AG10803 (cell line): ENCODE measurements at places on chromosomes 5 and 9.

DNA sequence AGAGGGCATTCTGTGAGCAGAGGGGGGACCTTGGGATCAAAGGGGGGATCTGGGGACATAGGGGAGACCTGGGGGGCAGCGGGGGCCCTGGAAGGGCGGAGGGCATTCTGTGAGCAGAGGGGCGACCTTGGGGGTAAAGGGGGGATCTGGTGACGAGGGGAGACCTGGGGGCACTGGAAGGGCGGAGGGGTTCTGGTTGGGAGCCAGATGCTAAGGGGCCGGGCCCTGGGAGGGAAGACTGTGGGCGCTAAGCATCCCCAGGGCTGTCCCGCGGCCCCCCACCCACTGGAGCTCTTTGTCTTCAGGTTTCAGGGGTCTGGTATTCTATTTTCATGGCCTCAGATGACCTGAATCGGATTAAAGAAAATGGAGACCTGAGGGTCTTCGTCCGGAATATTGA is 748 bp downstream of the LCN9 start:
- DNase-seq, result no peak

DNA sequence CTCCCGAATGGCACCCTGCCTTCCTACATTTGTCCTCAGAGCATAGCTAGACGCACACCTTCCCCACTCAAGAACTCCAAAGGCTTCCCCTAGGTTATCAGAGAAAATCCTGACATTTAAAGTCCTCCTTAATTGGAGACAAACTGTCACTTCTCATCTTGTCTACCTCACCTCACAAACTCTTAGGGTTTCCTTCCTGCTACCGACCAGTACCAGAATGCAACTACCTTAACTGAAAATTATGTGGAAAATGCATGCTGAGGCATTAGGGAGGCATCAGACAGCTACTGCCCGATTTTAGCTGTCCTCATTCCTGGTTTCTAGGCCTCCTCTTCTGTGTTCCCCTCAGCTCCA is 17.9 kb upstream of the TNIP1 start:
- DNase-seq, result no peak

GRCh38 chr5:96008487-96008886 is 46.8 kb upstream of the ELL2 start:
- DNase-seq, result no peak

DNA sequence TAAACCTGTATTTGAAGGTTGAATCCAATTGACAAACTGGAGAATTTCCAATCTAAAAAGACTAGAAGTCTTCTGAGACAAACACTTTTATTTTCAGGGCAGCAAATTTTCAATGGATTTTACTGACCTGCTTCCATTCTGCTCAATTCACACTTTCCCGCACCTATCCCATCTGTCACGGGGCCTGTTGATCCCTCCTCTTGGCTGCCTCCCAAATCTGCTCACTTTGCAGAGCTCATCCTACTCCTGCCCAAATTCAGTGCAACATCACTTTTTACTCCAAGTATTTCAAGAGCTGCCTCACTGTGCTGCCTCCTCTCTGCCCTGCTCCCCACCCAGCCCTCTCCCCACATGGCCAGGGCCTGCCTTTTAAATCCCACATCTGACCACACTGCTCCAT is 35.1 kb downstream of the GOLM1 start:
- DNase-seq, result no peak

DNA sequence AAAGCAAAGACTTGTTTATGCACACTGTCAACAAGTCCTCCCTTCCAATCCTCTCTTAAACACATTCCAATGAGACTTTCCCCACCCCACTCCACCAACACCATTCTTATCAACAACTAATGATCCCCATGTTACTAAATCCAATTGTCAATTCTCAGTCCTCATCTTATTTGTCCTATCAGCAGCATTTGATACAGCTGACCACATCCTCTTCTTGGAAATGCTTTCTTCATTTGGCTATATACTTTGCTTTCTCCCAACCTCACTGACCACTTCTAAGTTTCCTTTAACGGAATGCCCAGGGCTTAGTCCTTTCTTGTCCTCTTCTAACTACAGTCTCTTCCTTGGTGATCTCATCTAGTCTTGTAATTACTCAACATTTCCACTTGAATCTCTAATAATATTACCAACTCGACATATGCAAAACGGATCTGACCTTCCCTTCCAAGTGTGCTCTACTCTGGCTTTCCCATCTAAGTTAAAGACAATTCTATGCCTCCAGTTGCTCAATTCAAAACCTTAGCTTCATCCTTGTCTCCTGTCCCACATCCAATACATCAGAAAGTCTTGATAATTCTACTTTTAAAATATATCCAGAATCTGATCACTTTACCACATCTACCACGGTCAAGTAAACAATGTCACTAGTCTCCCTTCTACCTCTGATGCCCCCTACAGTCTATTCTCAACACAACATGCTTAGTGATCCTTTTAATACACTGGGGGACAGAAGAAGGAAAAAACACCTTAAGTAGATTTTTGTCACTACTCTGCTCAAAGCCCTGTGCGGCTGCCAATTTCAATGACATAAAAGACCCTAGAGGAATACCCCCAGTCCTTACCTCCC is 25.5 kb downstream of the AGTPBP1 start:
- DNase-seq, result no peak

- DNase-seq, result no peak
These were observed 58.0 kb upstream of the PTPN3 start for GRCh38 chr9:109556061-109556460.

- peak; percentile 17 for DNase-seq
These were observed 9.6 kb downstream of the SEC61B start for GRCh38 chr9:99231711-99232110.

GRCh38 chr9:114627553-114627952 is 16.5 kb downstream of the TMEM268 start:
- DNase-seq, result no peak

DNA sequence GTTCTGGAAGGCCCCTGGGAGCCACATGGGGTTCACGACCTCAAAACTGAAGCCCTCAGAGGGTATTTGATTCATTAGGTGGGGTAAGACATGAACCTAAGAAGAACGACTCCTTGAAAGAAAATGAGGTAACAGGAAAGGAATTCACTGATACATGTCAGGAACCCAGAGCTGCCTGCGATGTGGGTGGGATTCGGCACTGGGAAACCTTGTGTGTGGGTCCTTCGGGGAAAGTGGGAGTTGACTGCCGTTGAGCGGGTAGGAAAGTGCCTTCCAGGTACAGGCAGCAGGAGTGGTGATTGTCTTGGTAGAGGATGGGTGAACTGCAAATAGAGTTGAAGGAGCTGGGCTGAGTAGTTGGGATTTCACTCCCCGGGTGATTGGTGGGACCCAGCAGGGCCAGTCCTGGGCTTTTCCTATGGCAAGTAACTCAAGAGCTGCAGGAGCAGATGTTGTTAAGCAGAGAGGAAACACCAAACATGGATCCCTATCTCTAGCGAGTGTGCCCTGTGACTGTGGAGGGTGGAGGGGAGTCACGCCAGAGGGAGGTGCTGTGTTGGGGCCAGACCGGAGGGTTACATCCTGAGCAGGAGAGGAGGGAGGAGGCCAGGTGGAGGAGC is 30.8 kb downstream of the ANKRD33B start:
- DNase-seq, result no peak

- DNase-seq, result no peak
These were observed 81.8 kb downstream of the PRDM6 start for GRCh38 chr5:123170816-123171215.
